ENCODE measurements at places on chromosomes 6 and 20. TPM values are rescaled to one million over a fixed set of nuclear protein-coding genes. Genes with fewer than 3 reads are reported as not detected.

The PNPLA1 gene
- 3.0 TPM for total RNA-seq

DNA sequence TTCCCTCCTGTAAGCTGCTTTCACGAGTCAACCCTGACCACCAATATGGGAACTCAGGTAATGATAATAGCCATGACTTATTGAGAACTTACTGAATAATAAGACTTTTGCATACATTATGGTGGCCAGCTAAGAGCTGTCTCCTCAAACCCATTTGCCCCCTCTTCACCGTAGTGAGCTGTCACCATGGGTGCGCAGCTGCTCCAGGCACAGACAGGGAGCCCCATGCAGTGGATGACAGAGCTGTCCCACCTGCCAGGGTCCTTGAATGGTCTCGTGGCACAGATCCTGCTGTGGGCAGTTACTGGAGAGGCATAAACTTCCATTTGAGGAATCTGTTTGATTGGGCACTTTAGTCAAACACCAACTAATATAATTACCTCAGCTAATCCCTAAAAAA lies 1.9 kb downstream of the SLC22A16 start:
- no peak for DNase-seq

- no peak for DNase-seq
Observed at GRCh38 chr6:22106961-22107360, 189.9 kb downstream of the PRL start.

- no peak for DNase-seq
Observed at GRCh38 chr6:149423964-149424440, 23.9 kb downstream of the SUMO4 start.
